ENCODE measurements at places on chromosomes 16 and 17.

- no peak for DNase-seq
Observed at GRCh38 chr17:78998311-78999055, 11.1 kb downstream of the CANT1 start.

DNA sequence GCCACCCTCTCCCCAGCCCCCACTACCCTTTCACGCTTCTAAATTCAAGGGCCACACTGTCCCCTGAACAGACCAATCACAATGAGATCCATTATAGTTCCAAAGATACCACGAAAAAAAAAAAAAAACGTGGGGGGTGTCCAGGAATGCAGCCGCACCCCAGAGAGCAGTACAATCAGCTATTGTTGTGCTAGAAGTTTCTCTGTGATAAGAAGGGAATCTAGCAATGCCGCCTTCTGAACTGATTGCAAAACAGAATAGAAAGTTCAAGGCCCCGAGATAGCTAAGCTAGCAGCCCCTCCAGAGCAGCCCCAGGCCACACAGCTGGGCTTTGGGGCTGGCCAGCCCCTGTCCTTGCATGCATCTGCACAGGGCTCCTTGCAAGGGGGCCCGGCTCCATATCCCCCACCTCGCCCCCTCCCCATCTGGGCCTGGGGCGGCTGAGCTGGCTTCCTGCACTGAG lies 86.9 kb upstream of the CBX4 start:
- DNase-seq = no peak

GRCh38 chr17:164303-165235 lies 16.9 kb downstream of the DOC2B start:
- peak; percentile 47 for DNase-seq

- DNase-seq = peak; percentile 70
Observed at GRCh38 chr16:89506791-89507191, 1.4 kb upstream of the SPG7 start.

GRCh38 chr17:59838052-59838916 lies 54.5 kb downstream of the TUBD1 start:
- DNase-seq = peak; percentile 73

DNA sequence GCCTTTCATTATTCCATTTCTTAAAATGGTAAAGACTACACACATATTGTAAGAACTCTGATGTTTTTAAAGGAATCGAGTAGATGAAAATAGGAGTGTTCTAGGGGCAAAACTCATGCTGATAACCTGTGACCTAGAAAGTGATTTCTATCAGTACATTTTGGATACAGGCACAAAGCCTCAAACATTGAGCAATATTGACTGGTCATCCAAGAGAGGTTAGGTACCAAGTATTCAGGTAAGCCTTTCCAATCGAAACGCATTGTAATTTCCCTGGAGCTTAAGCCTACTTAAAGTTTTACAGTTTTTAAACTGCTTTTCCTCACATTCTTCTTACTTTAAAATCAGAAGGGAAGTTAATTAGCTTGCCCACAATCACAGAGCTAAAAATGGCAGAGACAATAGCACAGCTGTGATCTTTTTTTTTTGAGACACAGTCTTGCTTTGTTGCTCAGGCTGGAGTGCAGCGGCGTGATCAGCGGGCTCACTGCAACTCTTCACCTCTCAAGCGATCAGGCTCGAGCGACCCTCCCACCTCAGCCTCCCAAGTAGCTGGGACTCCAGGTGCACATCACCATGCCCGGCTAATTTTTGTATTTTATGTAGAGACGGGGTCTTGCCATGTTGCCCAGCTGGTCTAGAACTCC lies 3.3 kb downstream of the GOT2 start:
- DNase-seq = no peak

GRCh38 chr16:81967358-81967757 lies 43.9 kb downstream of the SDR42E1 start:
- DNase-seq = no peak

DNA sequence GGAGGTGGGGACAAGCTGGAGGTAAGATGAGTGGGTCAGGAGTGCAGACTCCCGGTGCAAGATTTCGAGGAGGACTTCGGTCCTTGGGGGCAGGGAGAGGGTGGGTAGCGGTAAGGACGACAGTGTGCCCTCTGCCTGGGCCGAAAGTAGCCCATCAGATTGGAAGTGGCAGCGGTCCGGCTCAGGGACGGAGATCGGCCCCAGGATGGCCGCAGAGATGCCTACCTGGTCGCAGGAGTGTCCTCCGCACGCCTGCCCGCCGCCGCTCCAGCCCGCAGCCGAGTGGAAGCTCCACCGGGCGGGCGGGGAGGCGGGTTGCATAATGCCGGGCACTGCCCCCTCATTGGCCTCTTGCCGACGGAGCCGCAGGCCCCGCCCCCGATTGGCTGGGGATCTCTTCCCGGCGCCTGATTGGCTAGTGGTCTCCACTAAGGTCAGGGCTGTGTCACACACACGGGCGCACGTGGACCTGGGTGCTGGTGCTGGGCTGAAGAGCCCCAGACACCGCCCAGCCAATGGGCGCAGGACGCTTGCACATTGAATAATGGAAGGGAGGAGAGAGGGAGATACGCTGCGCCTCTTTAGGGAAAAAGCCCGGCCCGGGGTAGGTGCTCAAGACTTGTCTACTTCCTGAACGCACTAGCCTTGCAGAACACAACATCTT lies at the start of gene PER1:
TSS of gene PER1 (minus strand) at position 293 of the 664 bp plus-strand sequence. CDS start 1,698 bp downstream, outside the sequence.
- DNase-seq = peak; percentile 94

DNA sequence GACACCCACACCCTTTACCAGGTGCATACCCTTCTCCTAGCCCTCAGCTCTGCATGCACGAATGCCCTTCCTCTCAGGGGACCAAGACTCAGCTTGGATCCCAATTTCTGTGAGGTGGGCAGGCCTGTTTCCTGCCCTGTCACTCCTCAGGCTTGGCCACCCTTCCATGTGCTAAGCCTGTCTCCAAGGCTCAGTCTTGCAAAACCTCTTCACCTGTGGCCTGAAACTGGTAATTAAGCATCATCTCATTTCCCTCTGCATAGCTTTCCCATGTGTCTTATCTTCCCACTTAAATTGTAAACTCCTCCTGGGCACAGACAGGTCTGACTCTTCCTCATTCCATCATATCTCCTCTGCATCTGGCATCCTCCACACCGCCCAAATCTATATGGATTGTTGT lies 31.0 kb upstream of the SMPD3 start:
- DNase-seq = no peak

DNA sequence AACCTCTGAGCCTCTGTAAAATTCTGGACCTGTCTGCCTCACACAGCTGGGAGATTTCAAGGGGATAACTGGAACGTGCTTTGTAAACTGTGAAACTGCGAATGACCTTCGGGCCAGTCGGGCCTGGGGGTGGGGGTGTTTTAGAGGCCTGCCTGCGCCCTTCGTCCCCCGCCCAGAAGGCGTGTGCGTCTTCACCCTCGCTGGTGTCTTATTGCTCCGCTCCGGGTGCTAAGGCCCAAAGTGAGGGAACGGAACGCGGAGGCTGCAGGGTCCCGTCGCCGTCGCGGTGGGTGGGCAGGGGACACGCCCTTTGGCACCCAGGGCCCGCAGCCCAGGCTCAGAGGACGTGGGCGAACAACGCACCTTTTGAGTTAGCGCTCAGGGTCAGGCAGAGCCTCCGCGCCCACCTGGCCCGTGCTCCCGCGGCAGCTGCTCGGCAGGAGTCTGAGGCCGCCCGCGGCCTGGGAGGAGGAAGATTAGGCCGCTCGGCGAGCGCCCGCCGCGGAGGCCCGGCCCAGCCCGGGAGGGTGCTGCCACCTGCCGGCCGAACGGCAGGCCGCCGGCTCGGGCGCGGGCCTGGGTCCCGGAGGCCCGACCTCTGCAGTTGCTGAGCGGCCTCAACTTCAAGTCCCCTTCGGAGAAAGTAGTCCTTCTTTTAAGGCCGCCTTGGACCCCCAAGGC lies 29.7 kb downstream of the DCAKD start:
- peak; percentile 64 for DNase-seq

DNA sequence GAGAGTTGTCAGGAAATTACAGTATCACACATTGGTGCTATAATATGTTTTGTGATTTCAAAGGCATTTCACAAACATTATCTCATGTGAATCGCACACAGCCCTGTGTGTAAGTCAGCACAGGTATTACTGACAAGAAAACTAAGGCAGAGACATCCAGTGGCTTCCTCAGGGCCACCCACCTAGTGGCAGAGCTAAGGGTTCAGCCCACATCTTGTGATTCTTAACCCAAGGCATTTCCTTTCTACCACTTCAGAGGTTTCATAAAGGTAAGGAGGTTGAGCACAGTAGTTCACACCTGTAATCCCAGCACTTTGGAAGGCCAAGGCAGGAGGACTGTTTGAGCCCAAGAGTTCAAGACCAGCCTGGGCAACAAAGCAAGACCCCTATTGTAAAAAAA lies 58.2 kb downstream of the STX8 start:
- DNase-seq = peak; percentile 44

GRCh38 chr17:28949185-28950016 lies 1.9 kb downstream of the PHF12 start:
- DNase-seq = peak; percentile 68

DNA sequence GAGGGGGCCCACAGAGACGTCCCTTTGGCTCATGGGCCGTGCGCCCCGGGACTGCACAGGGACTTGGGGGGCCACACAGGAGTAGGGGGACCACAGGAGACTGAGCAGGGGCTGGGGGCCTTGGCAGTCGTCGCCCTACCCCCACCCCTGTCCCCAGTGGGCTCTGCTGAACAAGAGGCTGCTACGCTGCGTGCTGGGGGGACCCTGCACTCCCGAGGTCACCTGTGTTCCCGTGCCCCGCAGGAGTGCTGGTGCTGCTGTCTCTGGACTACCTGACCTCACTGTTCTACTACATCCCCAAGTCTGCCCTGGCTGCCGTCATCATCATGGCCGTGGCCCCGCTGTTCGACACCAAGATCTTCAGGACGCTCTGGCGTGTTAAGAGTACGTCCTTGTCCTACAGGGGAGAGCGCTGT lies 14.4 kb upstream of the RNF213 start:
- no peak for DNase-seq

- no peak for DNase-seq
Observed at GRCh38 chr17:72388765-72389473, 268.1 kb downstream of the SOX9 start.

DNA sequence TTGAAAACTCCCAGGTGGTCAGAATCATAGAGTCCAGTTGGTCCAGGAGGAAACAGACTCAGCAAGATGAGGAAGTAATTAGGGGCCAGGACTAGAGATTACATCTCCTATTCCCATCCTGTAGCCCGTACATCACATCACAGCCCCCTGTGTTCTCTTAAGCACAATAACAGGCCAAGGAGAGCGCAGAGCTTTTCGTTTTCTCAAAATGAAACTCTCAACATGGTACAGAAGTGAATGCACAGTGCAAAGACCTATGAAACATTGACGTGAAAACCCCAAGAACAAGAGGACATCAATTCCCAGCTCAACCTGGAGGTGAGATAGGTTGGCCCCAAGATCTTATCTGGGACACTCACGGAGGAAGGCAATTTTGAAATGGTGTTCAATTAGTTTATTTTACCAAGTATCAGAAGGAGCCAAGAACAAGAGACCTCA lies 9.0 kb downstream of the PIK3R5 start:
- DNase-seq = no peak
